ENCODE measurements at places on chromosomes 7 and 10.

- no peaks in the 10 kb centered on the region for H3K4me1 ChIP-seq
- no peak overlapping the region for H3K27ac ChIP-seq
- peaks cover 14% of the 10 kb centered on the region for H3K27me3 ChIP-seq
- no peak overlapping the region for H3K4me3 ChIP-seq
Observed at GRCh38 chr7:116687801-116688201, 15.8 kb downstream of the MET start.

- no peaks in the 10 kb centered on the region for H3K4me1 ChIP-seq
- no peaks in the 10 kb centered on the region for H3K36me3 ChIP-seq
Observed at GRCh38 chr7:3141326-3141725, 97.7 kb upstream of the CARD11 start.

- DNase-seq = no peak
- H3K4me3 ChIP-seq = no peak overlapping the region
- no peak overlapping the region for H3K27ac ChIP-seq
- no peaks in the 10 kb centered on the region for H3K36me3 ChIP-seq
- no peaks in the 10 kb centered on the region for H3K4me1 ChIP-seq
Observed at GRCh38 chr10:1153805-1154351, 97.7 kb downstream of the WDR37 start.

DNA sequence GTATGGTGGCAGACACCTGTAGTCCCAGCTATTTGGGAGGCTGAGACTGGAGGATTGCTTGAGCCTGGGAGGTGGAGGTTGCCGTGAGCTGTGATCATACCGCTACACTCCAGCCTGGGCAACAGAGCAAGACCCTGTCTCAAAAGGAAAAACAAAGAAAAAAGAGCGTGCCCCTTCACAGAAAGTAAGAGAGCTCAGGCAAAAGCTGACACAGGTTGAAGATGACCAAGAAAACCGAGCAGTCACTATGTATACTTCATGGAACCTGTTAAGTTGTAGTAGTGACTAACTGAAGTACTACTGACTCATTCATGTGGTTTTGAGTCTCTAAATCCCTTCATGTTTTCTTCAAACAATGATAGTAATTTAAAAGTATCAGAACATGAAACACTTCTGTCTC lies 1.2 kb upstream of the PRRT4 start:
- H3K4me3 ChIP-seq = no peak overlapping the region
- no peak overlapping the region for H3K27ac ChIP-seq
- DNase-seq = no peak

GRCh38 chr7:27173511-27173955 lies 587 bp downstream of the HOXA10 start:
- no peaks in the 10 kb centered on the region for H3K4me1 ChIP-seq
- H3K27me3 ChIP-seq = peaks cover 20% of the 10 kb centered on the region
- no peak overlapping the region for H3K27ac ChIP-seq
- no peak overlapping the region for H3K4me3 ChIP-seq

- no peaks in the 10 kb centered on the region for H3K4me1 ChIP-seq
- no peaks in the 10 kb centered on the region for H3K27me3 ChIP-seq
- no peak for DNase-seq
- H3K27ac ChIP-seq = no peak overlapping the region
- no peaks in the 10 kb centered on the region for H3K36me3 ChIP-seq
Observed at GRCh38 chr7:157769086-157769485, 432.3 kb downstream of the DNAJB6 start.

DNA sequence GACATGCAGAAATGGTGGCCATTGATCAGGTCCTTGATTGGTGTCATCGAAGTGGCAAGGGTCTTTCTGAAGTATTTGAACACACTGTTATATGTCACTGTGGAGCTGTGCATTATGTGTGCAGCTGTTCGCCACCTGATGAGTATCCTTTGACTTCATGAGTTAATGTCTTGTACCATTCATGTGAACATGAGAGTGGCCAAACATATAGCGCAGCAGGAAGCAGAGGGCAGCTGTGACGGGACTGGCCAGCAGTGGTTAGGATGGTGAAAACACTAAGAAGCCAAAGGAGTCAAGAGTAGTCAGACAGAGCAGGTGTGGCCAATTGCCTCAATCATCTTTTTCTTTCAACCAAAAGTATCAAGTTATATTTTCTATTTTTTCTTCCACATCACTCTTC lies 167.4 kb downstream of the IMMP2L start:
- no peaks in the 10 kb centered on the region for H3K36me3 ChIP-seq
- H3K27ac ChIP-seq = no peak overlapping the region
- H3K4me3 ChIP-seq = no peak overlapping the region
- DNase-seq = no peak
- no peaks in the 10 kb centered on the region for H3K4me1 ChIP-seq

GRCh38 chr10:58280477-58280876 lies 11.5 kb downstream of the CISD1 start:
- peaks cover 13% of the 10 kb centered on the region for H3K4me1 ChIP-seq
- no peak overlapping the region for H3K4me3 ChIP-seq
- no peak overlapping the region for H3K27ac ChIP-seq
- no peaks in the 10 kb centered on the region for H3K27me3 ChIP-seq
- no peaks in the 10 kb centered on the region for H3K36me3 ChIP-seq

- H3K4me1 ChIP-seq = peaks cover 3% of the 10 kb centered on the region
- no peak overlapping the region for H3K4me3 ChIP-seq
- DNase-seq = no peak
- H3K36me3 ChIP-seq = peaks cover 20% of the 10 kb centered on the region
- no peak overlapping the region for H3K27ac ChIP-seq
- no peaks in the 10 kb centered on the region for H3K27me3 ChIP-seq
Observed at GRCh38 chr10:124707144-124707467, 37.1 kb downstream of the FAM53B start.

- DNase-seq = no peak
- no peak overlapping the region for H3K27ac ChIP-seq
- no peaks in the 10 kb centered on the region for H3K36me3 ChIP-seq
- no peaks in the 10 kb centered on the region for H3K4me1 ChIP-seq
Observed at GRCh38 chr7:128725531-128725930, 13.6 kb upstream of the CALU start.

GRCh38 chr10:60573336-60573735 lies 183.7 kb upstream of the ANK3 start:
- H3K36me3 ChIP-seq = no peaks in the 10 kb centered on the region
- no peaks in the 10 kb centered on the region for H3K4me1 ChIP-seq
- no peaks in the 10 kb centered on the region for H3K27me3 ChIP-seq
- no peak overlapping the region for H3K27ac ChIP-seq
- no peak overlapping the region for H3K4me3 ChIP-seq
- no peak for DNase-seq

GRCh38 chr7:144857463-144857862 lies 21.6 kb upstream of the TPK1 start:
- H3K4me3 ChIP-seq = no peak overlapping the region
- no peak overlapping the region for H3K27ac ChIP-seq
- no peak for DNase-seq
- no peaks in the 10 kb centered on the region for H3K27me3 ChIP-seq
- H3K4me1 ChIP-seq = no peaks in the 10 kb centered on the region

GRCh38 chr7:47314248-47314647 lies 267.7 kb downstream of the TNS3 start:
- DNase-seq = no peak
- H3K4me3 ChIP-seq = no peak overlapping the region
- H3K36me3 ChIP-seq = no peaks in the 10 kb centered on the region
- no peaks in the 10 kb centered on the region for H3K27me3 ChIP-seq
- peaks cover 5% of the 10 kb centered on the region for H3K4me1 ChIP-seq

DNA sequence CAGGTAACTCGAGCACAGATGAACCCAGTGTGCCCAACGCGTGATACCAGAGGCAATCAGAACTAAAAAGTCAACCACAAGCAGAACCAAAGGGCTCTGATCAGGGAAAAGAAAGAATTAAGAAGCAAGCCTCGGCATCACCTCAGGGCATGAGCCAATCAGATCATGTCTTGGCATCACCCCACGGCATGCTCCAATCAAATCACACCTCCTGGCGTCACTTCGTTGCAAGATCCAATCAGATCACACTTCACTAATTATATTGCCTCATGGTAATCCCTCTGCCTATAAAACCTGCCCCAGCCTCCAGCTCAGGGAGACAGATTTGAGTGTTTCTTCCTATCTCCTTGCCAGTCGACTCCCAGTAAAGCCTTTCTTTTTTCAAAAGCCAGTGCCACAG lies 46.8 kb downstream of the TYW1B start:
- H3K4me3 ChIP-seq = no peak overlapping the region
- H3K27ac ChIP-seq = no peak overlapping the region
- no peaks in the 10 kb centered on the region for H3K27me3 ChIP-seq
- DNase-seq = no peak
- H3K36me3 ChIP-seq = no peaks in the 10 kb centered on the region
- no peaks in the 10 kb centered on the region for H3K4me1 ChIP-seq

DNA sequence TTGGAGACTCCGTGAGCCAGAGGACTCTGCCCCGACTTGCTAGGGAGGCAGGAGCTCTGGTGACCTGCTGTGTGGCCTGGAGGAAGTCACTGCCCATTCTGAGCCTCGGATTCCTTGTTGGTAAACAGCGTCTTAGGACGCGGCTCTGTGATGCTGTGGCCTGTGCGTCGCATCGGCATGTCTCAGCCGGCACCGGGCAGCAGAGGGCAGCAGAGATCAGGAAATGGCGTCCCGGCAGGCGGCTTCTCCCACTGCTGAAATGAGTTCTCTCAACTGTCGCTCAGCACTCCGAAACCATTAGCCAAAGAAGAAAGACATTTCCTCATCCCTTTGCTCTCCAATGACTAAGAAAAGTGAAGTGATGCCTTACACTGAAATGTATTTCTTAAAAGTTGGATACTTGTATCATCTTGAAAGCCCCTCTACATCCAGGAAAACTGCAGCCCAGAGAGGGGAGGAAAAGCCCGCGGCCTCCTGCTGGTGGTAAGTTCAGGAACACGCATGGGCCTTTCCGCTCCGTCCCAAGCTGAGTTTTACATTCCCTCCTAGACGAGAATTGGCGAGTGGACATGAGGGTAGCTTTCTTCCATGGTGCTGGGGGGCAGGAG lies 91.7 kb downstream of the WDR11 start:
- no peaks in the 10 kb centered on the region for H3K4me1 ChIP-seq
- peak; percentile 9 for DNase-seq
- no peak overlapping the region for H3K27ac ChIP-seq
- no peaks in the 10 kb centered on the region for H3K27me3 ChIP-seq

DNA sequence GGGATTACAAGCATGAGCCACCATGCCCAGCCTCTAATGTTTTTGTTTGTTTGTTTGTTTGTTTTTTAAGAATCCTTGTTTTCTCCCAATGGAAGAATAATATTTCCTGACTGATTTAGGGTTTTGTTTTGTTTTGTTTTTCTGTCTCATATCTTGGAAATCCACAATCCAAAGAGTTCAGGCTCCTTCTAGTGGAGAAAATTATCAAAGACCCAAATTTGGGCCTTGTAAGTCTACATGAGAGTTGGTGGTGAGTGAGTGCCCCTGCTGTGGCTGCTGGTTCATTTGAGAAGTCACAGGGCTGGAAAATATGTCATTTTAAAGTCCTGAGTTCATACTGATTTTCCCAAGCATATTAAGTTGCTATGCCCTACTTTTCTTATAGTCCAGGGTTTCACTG lies 33.5 kb upstream of the KLHL7 start:
- H3K4me1 ChIP-seq = no peaks in the 10 kb centered on the region
- H3K27me3 ChIP-seq = no peaks in the 10 kb centered on the region
- no peak overlapping the region for H3K27ac ChIP-seq
- H3K36me3 ChIP-seq = no peaks in the 10 kb centered on the region
- no peak for DNase-seq
- H3K4me3 ChIP-seq = no peak overlapping the region

GRCh38 chr10:84634636-84635035 lies 306.2 kb downstream of the CCSER2 start:
- no peaks in the 10 kb centered on the region for H3K4me1 ChIP-seq
- H3K27ac ChIP-seq = no peak overlapping the region
- no peak overlapping the region for H3K4me3 ChIP-seq
- H3K27me3 ChIP-seq = no peaks in the 10 kb centered on the region
- H3K36me3 ChIP-seq = no peaks in the 10 kb centered on the region

DNA sequence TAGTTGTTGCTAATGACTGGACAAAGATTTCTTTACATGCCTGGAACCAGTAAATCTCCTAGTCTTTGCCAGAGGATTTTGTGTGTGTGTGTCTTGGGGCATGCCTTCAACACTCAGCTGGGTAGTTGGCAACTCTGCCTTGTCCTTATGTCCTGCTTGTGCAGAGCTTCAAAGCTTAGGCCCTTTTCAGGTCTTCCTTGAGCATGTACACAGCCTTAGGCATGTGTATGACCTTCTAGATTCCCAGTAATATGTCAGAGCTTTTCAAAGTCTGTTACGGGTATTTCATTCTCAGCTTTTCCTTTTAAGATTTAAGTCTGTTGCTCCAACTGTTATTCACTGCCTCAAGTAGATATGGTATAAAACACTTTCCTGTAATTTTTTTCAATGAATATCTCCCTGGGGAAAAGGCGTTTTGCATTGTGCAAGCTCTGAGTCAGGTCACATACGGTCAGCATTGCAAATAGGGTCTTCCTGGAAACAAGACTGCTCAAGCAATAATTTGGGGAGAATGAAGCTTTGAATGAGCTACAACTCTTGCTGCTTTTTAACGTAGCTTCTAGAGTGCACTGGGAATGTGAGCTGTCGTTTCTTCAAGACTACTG lies 25.5 kb downstream of the SHOC2 start:
- H3K4me1 ChIP-seq = no peaks in the 10 kb centered on the region
- H3K36me3 ChIP-seq = peaks cover 25% of the 10 kb centered on the region
- H3K4me3 ChIP-seq = no peak overlapping the region
- DNase-seq = no peak
- H3K27ac ChIP-seq = no peak overlapping the region

DNA sequence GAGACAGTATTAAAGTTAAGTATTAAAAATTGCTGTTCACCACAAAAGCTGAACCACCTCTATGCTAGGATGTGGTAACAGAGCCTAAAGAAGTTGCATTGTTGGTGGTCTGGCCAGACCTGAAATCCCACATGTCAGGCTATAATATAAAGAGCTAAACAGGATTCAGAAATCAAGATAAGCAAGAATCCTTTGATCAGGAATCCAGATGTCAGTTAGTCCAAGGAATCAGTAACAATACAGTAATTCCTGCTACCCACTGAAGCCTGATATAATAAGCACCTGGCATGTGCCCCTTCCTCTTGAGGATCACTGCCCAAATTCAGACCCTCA lies 48.9 kb downstream of the ZNF277 start:
- no peak for DNase-seq
- no peak overlapping the region for H3K27ac ChIP-seq
- H3K4me3 ChIP-seq = no peak overlapping the region
- H3K27me3 ChIP-seq = no peaks in the 10 kb centered on the region
- no peaks in the 10 kb centered on the region for H3K36me3 ChIP-seq

GRCh38 chr10:120516426-120516825 lies 59.4 kb downstream of the PLPP4 start:
- DNase-seq = no peak
- H3K27ac ChIP-seq = no peak overlapping the region
- no peaks in the 10 kb centered on the region for H3K27me3 ChIP-seq
- H3K4me1 ChIP-seq = no peaks in the 10 kb centered on the region
- H3K4me3 ChIP-seq = no peak overlapping the region

- H3K27me3 ChIP-seq = no peaks in the 10 kb centered on the region
- no peaks in the 10 kb centered on the region for H3K36me3 ChIP-seq
- no peak for DNase-seq
- H3K27ac ChIP-seq = no peak overlapping the region
- H3K4me3 ChIP-seq = no peak overlapping the region
Observed at GRCh38 chr10:34908481-34908880, 93.4 kb upstream of the PARD3 start.

Data from GM12878 (cell line).